ENCODE measurements at places on chromosomes 3 and 15.

DNA sequence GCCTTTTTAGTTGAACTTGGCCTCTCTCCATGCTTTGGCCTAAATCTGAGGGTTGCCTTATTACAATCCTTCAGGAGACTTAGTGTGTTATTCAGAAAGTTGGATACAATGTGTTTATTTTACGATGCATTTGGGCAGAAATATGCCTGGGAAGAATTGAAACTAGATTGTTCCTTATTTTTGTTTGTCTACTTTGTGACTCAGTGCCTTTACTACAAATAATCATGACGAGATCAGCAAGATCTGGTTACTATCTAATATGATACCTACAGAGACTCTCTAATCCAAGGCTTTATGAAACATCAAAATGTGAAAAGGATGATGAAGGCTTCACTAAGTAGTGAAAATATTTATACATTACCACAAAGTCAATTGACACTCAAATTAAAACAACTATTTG is 82.2 kb downstream of the RBMS3 start:
- no peak for DNase-seq

GRCh38 chr3:177776661-177777101 is 579.4 kb upstream of the TBL1XR1 start:
- DNase-seq: peak; percentile 33

DNA sequence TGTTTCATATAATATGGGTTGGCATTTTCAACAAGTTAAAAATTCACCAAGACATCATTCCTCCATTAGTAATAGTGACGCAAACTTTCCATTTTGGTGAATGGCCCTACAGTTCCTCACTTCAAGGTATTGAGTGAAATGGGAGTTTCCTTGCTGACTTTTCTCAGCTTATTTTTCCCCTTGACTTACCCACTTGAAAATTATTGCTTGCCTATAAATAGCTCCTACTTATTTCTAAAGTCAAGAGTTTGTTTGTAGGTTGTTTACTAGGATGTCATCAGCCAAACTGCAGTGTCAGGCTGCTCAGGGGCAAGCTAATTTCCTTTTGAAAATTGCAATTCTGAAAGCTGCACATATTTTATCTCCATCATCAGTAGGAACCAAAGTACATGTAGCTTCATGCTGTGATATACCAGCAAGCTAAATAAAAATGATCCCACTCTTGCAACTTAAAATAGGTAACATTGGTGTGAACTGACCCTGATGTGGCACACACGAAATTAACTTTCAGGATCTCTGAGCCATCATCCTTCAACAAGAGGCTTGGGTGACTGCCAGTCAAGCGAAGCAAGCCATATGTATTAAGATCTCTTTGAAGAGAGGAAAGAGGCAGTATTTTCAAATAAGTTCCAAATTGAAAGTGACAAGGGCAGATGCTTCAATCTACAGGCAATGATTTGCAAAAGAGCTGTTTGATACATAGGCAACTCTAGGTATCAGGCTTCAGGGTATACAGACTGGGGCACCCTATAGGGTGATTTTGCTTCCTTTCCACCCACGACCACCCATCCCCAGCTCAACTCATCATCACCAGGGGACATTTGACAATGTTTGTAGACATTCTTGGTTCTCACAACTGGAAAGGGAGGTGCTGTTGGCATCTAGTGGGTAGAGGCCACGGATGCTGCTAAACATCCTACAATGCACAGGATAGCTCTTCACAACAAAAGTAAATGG is 66.8 kb upstream of the RASGRP1 start:
- no peak for DNase-seq

GRCh38 chr15:93321881-93322282 is 232.9 kb upstream of the RGMA start:
- no peak for DNase-seq

DNA sequence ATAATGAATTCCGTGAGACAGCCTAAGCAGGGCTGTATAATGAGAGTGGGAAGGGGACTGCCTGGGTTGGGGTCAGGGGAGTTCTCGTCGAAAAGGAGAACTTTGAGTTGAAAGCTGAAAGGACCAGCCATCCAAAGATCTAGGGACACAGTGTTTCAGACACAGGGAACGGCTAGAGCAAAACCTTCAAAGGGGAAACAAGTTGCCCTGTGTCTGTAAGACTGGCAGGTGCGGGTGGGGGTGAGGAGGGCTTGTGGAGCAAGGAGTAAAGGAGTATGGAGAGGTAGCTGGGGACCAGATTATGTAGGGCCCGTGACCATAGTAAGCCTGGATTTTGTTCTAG is 1.3 kb upstream of the SRP14 start:
- DNase-seq: no peak

- no peak for DNase-seq
Observed at GRCh38 chr3:102142379-102143060, 292.3 kb upstream of the ZPLD1 start.

GRCh38 chr3:136189859-136190617 is 6.1 kb downstream of the MSL2 start:
- DNase-seq: no peak

DNA sequence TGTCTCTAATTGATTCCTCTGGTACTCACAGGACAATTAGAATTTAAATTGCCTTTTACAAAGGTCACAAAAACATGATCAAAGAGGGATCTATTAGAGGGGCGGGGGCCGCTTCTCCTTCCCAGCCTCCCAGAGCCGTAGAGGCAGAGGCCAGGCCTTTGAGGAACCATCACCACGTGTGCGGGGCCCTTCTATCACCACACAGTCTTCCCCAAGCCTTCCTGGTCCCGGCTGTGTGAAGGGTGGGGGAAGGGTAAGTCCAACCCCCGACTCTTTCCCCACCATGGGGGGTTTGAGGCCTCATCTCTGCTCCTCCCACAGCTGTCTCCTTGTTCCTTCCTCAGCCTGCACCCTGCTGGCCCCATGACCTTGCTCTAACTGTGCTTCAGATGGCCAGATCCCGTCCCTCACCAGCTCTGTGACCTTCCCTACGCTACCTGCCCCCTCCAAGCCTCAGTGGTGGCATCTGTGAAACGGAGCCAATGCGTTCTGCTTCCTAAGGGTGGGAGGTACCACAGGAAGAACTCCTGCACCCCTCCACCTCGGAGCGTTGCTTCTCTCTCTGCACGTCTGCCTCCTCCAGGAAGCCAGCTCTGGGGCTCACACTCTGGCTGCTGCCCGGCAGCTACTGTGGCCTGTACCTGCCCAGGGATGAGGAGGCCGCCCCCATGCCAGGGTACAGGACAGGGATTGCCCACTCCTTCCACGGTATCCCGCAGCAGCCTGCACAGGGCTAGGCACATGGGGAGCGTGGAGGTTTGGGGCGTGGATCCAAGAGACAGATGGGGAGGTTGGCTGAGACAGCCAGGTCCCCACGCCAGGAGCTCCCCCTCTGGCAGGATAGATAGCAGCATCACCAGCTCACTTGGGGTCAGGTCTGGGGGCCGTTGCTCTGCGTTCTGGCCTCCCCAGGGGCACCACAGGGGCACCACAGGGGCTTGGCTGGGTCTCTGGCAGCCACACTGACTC is 83.8 kb downstream of the LINGO1 start:
- DNase-seq: peak; percentile 62

- no peak for DNase-seq
Observed at GRCh38 chr3:169120928-169121327, 542.6 kb downstream of the MECOM start.

DNA sequence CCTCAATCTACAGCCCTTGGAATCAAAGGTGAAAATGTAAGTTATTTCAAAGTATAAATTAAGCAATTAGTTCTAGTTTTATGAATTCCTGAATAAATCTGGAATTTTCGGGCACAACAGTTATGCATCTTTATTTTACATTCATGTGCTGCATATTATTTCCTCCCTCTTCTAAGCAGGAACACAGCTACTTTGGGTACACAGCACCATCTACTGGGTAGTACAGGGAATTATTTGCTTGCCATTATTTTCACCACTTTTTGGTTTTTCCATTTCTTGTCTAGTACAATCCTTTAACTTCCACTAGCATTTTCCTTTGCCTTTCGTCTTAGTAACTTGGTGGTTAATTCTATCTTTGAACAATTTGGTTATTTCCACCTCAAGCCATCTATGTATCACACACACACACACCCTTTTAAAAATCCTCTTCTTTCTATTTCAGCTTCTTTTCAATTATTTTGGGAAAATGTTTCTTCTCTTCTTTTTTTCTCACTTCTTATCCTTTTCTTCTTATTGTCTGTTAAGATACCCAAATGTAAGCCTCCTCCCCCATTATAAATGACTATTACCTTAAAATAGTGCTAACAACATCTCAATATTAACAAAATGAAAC is 451.0 kb downstream of the MFSD1 start:
- DNase-seq: peak; percentile 50

DNA sequence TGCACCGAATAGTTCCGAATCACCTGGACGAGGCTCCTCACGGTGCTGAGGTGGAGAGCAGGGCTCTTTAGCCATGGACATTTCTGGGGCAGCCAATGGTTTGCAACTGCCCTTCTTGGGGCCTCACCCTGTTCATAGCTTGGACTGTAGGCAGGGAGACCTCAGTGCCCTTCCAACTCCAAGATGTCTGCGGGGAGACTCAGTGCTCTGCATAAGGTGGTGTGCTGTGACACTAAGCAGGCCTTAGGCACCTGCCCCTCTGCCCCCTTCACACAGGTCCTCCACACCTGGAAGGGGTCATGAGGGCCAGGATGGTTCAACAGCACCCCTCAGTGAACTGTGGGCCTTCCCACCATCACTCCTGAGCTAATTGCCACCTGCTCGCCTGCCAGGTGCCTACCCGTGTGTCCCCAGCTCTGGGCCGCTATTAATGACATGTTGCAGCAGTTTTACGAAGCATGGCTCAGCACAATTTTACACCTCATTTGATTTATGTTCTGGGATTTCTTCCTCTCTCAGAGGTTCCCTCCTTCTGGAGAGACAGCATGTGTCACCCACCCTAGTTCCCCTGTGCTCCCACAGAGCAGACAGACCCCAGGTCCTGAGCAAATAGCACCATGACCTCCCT is 101.2 kb upstream of the SMAD3 start:
- DNase-seq: no peak

DNA sequence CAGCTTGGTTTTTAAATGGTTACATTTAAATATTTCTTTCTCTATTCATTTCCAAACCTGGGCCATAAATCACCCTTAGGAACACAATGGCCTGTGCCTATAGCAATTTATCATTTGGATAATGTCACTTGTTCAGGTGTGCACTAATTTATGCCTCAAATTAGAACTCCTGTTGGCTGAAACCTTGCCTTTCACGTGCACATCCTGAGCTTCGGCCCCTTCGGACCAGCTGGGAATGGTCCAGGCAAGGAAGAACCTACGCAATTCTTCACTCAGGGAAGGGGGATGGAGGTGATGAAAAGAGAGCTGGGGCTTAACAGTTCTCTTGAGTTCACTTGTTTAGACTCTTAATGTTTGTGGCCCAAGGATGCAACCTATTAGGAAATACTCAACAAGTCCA is 324.1 kb upstream of the ICE2 start:
- no peak for DNase-seq

DNA sequence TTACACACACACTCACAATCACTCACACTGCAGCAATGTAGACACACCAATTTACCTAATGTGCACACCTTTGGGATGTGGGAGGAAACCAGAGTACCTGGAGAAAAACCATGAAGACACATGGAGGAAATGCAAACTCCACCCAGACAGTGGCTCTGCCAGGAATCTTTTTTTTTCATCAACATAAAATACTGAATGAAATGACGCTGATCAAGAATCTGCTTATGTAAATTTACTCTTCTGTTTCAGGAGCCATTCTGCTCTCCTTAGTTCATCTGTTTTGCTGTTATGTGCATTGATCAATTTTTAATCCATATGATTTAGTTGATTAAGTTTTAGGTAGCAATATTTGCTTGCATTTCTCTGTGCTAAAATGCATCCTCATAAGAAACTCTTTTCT is 414.2 kb upstream of the CCDC54 start:
- no peak for DNase-seq

GRCh38 chr3:30667280-30667651 is 60.9 kb downstream of the TGFBR2 start:
- DNase-seq: peak; percentile 23

- no peak for DNase-seq
Observed at GRCh38 chr3:61032991-61033390, 218.3 kb downstream of the FHIT start.

- no peak for DNase-seq
Observed at GRCh38 chr3:118932822-118933558, 101.7 kb downstream of the IGSF11 start.

DNA sequence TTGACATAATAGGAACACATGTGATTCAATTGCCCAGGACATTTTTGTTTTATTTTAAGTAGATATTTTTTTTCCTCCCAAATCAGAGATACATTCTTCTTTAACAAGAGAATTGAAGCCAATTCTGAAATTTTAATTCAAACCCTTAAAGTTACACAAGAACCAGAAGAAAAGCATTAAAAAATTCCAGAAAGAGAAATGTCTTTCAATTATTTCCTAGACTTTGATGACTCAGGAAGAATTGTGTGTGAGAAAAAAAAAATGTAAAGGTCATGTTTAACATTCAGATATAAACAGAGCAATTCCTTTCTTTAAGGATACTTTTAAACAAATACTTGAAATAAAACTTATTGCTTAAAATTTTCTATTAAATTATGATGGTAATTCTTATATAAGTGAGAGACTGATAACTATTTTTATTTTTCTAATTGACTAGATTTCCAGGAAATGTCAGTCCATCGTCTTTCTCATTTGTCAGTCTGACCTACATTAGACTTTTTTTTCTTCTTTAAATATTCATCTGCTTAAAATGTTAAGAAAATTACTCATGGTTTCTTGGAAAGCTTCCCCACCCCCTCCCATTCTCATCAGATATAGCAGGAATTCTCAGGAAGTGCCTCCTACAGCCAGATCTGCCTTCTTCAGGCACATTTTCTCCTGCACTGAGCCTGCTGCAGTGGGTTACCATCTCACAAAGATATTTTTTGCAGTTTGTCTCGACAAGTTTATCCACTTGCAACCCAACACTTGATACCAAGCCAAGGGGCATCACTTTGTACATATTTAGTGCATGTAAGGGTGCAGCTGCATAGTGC is 261.8 kb upstream of the CBLB start:
- no peak for DNase-seq

DNA sequence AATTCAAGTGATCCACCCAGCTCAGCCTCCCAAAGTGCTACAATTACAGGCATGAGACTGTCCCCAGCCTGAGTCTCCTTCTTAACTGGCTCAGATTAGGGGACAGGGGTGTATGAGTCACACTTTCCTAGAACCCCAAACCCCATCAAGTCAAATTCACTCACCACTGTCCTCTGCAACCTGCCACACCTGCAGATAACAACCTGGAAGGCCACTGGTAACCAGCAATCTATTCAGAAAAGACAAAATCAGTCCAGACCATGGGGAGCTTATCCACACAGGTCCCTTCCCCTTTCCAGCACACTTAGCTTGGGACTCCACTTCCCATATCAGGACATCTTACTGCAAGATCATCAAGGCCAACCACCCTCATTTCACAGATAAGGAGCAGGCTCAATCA is 6.4 kb downstream of the WDR73 start:
- peak; percentile 22 for DNase-seq

- DNase-seq: no peak
Observed at GRCh38 chr3:60742606-60743145, 508.6 kb downstream of the FHIT start.
